ENCODE measurements at places on chromosomes 3 and 15.

- DNase-seq, result no peak
These were observed 2.3 kb downstream of the B3GNT5 start for GRCh38 chr3:183255348-183255730.

GRCh38 chr3:24802614-24803013, 308.0 kb upstream of the THRB start:
- DNase-seq, result no peak

GRCh38 chr3:106529738-106530137, 660.9 kb upstream of the CBLB start:
- DNase-seq, result no peak

DNA sequence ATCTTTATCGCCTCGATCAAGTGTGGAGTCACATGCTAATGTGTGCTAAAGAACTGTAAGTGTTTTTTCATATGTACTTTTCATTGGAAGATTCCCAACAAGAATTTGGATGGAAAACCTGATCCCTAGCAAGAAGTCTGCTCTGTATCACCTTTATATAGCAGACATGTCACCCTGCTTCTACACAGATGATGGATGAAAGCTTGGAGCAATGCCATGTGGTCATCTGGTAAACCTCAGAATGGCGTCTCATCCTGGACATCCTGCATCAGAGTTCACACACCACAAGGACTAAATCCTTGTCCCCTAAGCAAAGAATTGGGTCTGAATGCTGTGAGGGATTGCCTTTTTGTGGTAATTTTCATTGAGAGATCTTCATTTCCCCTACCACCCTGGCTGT, 42.1 kb upstream of the CTDSPL start:
- no peak for DNase-seq

DNA sequence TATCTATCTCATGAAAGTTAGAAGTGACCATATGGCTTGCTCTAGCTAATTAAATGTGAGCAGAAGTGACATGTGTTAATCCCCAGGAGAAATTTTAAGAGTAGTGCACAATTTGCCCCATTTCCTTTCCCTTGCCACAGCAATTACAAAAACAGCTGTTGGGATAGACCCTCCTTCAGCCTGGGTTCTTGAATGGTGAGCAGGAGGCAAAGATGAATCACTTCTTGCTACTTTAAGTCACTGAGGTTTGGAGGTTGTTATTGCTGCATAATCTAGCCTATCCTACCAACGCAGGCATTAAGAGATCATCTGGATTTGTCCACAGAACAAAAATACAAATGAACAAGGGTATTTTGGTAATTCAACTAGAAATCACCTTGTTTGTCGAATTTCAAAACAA, 51.7 kb upstream of the CAPN7 start:
- DNase-seq, result no peak

GRCh38 chr3:140955645-140956044, 14.0 kb downstream of the SLC25A36 start:
- no peak for DNase-seq

DNA sequence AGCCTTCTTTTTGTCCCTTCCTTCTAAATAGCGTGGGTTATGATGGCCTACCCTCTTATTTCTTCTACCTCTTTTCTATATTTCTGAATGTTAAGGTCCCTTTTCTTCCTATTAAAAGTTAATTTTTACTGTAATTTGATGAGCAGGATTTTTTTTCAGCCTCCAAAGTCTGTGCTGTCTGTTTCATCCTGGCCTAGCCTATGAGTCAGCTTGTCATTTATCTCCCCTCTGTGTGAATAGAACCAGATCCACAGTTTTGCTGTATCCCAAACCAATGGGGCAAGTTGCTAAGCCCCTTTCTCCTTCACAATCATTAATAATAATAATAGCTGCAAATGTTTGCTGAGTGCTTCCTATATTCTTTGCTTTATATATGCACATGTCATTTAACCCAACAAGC, 18.1 kb upstream of the C3orf38 start:
- no peak for DNase-seq

- DNase-seq, result no peak
These were observed 167.2 kb downstream of the RBMS3 start for GRCh38 chr3:29447946-29448627.

DNA sequence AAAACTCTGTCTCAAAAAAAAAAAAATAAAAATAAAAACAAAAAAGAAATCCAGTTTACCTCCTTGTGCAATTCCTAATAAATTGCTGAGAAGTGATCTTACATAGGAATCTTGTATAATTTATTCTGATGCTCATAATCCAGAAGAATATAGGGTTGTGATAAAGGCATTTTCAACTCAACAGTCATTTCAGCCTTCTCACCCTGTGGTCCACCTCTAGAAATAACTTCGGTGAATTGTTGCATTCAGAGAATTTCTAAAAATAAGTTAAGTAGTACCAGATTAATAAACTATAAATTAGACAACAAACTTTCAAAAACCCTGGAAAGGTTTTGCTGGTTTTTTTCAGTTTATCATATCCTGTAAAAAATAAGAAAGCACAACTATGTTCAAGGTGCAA, 20.2 kb downstream of the RAF1 start:
- no peak for DNase-seq

DNA sequence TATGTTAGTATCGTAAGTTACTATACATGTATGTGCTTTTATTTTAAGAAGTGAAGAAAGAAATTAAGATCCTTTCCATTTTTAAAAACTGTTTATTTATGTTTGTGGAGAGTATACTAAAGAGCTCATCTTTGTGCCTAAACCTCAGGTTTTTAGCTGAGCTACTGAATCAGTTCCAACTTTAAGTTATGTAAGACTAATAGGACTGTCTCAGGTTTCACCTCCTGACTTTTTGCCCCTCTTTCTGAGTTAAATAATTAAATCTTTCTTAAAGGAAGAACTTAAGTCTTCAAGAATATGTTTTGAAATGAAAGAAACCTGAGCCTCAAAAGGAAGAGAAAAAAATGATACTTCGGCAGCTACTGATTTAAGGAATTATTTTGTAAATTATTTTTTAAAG, 2.6 kb downstream of the SLMAP start:
- DNase-seq, result no peak

- DNase-seq, result no peak
These were observed 262.6 kb downstream of the MAGI1 start for GRCh38 chr3:65776081-65776480.

DNA sequence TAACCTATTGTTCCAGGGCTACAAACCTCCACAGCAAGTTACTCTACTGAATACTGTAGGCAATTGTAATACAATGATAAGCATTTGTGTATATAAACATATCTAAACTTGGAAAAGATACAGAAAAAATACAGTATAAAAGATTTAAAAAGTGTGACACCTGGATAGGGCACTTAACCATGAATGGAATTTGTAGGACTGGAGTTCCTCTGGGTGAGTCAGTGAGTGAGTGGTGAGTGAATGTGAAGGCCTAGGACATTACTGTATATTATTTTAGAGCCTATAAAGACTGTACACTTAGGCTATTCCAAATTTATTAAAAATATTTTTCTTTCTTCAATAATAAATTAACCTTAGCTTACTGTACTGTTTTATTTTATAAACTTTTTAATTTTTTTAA, 38.4 kb upstream of the SLC25A36 start:
- no peak for DNase-seq

GRCh38 chr3:119643528-119643927, 16.9 kb downstream of the POPDC2 start:
- no peak for DNase-seq

DNA sequence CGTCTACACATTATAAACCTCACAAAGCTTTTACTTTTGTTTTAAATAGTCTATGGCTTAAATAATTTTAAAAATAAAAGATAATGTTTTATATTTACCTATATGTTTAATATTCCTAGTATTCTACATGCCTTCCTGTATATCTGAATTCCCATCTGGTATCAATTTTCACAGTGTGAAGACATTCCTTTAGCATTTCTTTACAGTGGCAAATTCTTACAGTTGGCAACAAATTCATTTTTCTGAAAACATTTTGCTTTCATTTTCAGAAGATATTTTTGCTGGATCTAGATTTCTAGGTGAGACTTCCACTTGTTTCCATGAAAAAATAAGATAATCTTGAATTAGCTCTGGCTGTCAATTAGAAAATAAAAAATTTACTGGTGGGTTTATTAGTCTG, 471.4 kb upstream of the NAALADL2 start:
- DNase-seq, result no peak

DNA sequence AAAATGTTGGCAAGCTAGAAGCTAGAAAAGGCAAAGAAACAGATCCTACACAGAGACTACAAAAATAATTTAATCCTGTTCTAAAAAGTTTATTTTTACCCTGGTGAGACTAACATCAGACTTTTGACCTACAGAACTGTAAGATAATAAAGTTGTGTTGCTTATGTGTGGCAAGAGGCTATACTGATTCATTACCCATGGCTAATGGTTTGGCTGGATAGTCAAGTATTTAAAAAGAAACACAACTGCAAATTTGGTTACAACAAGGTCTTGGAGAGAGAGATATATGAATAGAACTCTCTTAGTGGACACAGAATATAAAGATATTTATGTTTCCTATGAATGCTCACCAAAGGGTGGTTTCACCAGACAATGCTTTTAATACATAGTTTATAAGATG, 364.2 kb upstream of the PLSCR5 start:
- DNase-seq, result no peak

GRCh38 chr3:58532794-58533220, 4.2 kb downstream of the ACOX2 start:
- DNase-seq, result peak; percentile 75

DNA sequence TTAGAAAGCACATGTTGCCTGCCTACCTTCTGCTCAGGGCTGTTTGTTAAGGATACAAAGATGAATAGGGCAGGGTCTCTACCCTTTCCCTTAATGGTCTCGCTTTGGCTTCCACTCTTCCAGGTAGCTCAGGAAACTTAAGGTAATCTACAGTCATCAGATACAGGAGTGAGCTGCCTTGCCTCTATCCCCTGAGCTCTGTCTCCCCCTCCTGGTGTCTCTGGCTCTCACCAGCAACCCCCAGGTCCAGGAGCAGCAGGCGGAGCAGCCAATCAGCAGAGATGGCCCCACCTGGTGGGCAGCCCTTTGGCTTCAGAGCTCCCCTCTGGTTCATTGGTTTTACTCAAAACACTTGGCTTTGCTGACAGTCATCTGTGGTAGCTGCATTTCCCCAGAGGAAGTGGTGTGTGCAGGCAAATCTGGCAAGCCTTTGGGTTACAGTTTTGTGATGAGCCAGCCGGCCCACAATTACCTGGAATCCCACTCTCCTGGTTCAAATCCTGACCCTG, 8.5 kb upstream of the CX3CR1 start:
- DNase-seq, result peak; percentile 75

DNA sequence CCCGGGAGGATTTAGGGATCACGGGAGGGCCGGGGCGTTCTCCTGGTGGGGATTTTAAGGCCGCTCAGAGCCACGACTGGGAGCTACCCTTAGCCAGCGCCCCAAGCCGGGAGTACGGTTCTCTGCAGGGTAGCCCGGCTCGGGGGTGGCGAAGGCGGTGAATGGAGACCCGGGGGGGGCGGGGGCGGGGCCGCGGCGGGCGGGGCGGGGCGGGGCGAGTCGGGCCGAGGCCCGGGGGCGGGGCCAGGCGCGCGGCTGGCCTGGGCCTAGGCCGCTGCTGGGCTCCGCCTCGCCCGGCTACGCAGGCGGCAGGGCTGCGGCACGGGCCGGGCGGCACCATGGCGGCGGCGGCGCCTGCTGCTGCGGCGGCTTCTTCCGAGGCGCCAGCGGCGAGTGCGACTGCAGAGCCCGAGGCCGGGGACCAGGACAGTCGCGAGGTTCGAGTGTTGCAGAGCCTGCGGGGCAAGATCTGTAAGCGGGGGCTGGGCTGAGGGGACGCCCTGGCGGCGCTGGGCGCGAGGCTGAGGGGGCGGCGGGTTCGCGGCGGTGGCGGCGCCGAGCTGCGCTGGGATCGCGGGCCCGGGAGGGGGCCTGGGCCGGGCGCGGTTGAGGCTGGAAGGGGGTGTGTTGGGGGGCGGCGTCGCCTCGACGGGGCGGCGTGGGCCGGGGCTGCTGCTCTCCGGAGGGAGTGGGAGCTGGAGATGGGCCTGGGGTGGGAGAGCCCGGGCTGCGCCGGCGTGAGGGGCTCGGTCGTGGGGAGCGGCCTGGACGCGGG, at the start of gene RASA2:
RASA2 (plus strand) TSS at position 282 of the 775 bp plus-strand sequence; CDS start at position 339, 57 bp downstream.
- peak; percentile 75 for DNase-seq

DNA sequence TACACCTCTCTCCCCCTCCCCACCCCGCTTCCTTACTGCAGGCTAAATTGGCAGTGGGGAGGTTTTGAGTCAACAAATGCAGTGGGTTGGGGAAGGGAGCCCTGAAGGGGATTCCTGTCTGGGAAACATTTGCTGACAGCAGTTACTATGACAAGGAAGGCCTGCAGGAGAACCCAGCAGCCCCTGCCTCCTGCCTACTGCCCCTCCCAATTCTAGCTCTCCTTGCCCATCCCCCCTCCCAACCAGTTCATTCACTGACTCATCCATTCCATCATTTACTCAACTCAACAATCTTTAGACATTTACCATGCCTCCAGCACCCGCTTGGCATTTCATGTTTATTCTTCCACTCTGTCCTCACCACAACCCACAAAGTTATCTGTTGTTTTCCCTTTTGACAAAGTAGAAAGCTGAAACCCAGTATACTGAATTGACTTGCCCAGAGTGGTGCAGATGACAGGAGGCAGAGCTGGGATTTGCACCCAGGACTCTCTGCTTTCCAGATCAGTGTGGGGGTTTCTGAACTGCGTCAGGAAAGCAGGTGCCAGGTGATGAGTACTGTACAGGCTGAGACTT, 75.0 kb downstream of the MAGEF1 start:
- no peak for DNase-seq

DNA sequence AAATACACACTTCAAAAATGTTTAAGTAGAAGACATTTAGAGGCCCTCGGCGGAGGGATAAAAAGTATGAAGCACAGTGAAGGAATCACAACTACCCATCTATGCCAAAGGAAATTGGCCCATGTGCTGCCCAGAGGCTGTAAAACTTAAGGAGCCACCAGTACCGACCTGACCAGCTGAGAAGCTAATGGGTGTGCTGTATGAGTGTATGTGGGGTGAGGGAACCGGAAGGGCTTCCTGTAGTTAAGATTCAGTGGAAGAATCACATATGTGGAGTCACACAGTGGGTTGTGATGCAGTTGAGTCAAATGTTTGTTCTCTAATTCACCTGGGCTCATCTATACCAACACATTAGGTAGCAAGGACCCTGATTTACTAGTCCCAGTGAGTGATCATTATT, 516.0 kb upstream of the IL12A start:
- DNase-seq, result no peak

- DNase-seq, result no peak
These were observed 69.8 kb downstream of the SQOR start for GRCh38 chr15:45704329-45705249.

DNA sequence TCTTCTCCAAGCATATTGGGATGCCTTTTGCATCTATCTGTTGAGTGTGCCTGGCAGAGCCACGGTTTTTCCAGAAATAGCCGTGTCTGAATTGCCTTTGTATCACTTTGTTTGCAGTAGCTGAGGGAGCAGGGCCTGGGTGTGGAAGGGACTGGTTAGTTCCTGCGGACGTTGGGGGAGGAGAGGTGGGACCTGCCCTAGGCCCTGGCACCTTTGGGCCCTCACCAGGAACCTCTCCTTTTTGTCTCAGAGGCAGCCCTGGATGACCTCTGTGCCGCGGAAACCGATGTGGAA, 18.6 kb downstream of the ATRIP start:
- DNase-seq, result no peak

GRCh38 chr15:56996093-56996492, 77.6 kb downstream of the TCF12 start:
- DNase-seq, result no peak

Data from activated B cell treated with CpG ODN at 0.5 μM for 24 hours (primary cell).